ENCODE measurements at places on chromosomes 5 and 9. TPM values are rescaled to one million over a fixed set of nuclear protein-coding genes. Genes with fewer than 3 reads are reported as not detected.

DNA sequence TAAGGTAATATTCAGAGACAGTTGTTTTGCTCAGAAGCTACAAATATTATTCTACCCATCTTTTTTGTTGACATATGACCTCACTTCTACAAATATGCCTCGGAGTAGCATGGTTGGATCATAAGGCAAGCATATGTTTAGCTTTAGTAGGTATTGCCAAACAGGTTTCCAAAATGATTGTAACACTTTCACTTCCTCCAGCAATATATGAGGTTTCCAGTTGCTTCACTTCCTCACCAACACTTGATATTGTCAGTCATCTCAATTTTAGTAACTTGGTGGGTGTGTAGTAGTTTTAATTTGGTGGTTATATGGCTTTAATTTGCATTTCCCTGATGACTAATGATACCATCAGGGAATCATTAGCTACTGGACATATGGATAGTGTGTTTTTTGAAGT, 46.7 kb downstream of the TNFSF8 start:
- DNase-seq = no peak

DNA sequence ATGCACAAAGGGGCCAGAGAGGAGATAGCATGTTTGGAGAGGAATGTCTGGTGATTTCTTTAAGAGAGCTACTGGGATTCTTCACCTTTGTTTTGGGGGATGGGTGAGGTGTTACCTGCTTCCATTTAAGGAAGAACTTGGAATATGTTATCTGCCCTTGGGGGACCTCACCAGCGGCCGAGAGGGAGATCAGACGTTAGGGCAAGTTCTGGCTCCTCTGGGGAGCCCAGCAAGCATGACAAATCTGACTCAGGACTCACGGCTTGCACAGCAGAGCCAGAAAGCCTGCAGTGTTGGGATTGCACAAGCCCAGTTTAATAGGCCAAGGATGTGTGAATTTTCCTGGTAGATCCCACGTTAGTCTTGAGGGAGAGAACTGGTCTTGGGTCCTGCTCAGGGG, 40.3 kb downstream of the SLC28A3 start:
- no peak for DNase-seq

GRCh38 chr9:70917277-70917676, 204.1 kb downstream of the TRPM3 start:
- no peak for DNase-seq

DNA sequence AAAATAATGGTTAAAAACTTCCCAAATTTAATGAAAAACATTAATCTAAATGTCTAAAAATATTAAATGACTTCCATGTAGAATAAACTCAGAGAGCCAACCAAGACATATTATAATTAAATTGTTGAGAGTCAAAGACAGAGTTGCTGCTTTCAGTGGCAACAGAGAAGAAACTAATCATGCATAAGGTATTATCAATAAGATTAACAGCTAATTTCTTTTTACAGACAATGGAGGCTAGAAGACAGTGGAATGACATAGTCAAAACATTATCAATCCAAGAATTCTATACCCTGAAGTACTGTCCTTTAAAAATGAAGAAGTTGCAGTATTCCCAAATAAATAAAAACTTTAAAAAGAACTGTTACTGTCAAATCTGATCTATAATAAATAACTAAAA, 268.7 kb downstream of the IRX2 start:
- DNase-seq = no peak

- no peak for DNase-seq
These were observed 184.4 kb upstream of the OR13F1 start for GRCh38 chr9:104319685-104320084.

GRCh38 chr5:170534177-170534576, 30.4 kb downstream of the KCNIP1 start:
- DNase-seq = no peak

- DNase-seq = no peak
These were observed 5.8 kb downstream of the HAPLN1 start for GRCh38 chr5:83714810-83715209.

- peak; percentile 26 for DNase-seq
These were observed 330.8 kb downstream of the KDM4C start for GRCh38 chr9:7088611-7089010.

DNA sequence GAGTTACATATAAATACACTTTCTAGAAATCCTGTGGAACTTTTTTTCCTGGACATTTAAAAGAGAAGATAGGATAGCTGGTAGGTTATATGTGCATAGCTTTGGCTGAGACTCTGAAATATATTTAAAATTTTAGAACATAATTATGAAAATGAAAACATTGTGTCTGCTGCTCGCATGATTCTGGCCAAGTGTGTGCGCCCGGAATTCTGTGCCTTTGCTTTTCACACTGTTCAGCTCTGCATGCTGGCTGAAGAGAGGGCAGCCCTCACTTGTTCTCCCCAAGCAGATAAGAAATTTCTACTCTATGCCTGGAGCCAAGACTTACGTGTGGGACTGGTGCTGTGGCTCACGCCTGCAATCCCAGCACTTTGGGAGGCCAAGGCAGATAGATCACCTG, 153.9 kb downstream of the MED10 start:
- no peak for DNase-seq

- no peak for DNase-seq
These were observed 26.4 kb downstream of the ERAP1 start for GRCh38 chr5:96781031-96781971.

DNA sequence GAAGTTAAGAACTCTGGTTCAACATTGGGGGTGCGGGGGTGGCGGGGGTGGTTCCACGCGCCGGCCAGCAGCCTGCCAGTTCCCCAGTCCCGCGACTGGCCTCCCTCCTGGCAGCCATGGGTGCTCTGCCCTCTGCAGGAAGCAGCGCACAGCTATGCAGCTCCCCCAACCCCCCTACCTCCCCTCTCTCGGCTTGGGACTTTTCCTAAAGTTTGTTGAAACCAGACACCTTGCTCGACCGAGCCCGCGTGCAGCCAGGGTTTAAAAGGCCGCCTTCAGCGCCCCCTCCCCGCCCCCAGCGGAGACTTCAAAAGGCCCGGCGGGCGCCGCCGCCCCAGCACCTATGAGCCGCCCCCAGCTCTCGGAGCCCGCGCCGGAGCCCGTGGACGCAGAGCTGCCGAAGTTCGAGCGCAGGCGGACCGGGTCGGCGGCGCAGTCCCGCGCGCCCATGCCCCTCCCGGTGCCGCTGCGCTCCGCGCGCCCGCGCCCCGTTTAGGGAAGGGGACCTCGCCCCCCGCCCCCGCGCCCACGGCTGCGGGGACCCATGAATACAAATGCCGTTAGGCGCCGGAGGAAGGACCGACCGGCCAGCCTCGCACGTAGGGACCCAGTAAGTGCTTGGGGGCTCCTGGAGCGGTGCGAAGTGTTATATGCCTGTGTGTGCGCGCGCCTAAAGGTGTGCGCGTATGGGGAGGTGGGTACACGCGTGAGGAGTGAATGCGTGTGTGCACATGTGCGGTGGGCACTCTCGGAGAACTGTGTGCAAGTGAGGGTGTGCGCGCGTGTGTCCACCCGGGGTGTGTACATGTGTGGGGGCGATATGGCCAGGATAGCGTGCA, 1.4 kb upstream of the COL27A1 start:
- DNase-seq = peak; percentile 81

DNA sequence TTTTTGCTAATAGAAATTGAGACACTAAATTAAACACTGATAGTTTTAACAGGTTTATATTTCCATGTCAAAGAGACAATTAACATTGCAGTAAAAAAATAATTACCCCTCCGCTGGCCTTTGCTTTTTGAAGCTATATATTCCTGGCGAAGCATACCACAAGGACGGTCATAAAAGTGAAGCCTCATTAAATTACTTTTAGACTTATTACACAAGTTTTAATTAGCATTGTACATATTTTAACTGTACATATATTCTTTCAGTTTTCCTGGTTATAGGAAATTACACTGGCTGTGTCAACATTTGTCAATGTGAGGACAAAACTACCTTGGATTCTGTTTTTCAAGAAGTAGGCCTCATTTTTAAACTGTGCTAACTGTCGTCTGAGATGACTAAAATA, 1.2 kb downstream of the CDKN2A start:
- no peak for DNase-seq

- DNase-seq = no peak
These were observed 12.2 kb downstream of the TRAF1 start for GRCh38 chr9:120914396-120914795.

DNA sequence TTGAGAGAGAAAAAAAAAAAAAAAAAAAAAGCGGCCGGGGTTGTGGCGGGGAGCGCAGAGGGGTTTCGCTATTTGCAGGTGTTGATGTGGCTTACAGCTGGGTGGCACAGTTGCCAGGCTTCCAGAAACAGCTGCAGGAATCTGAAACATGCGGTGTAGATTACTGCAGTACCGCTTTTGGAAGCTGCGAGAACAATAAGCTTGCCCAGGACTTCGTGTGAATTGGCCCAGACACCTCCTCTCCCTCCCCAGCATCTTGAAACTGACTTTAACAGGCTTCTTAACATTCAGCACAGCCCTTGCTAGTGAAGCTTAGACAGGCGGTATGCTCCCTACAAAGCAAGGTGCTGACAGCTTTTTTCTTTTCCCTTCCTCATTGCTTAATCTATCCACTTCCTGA, 104.0 kb downstream of the ATP10B start:
- DNase-seq = peak; percentile 45

- no peak for DNase-seq
These were observed 24.4 kb downstream of the TARS1 start for GRCh38 chr5:33465120-33465519.

Gene TLX3
- not detected for total RNA-seq

Gene ECM2
- 27.5 TPM for total RNA-seq

Gene SNX30
- 20.8 TPM for total RNA-seq

Gene SLC6A19
- total RNA-seq = not detected

Gene HAPLN1
- total RNA-seq = 1.6 TPM

Gene IFNA8
- not detected for total RNA-seq

Gene PCDHGB4
- total RNA-seq = 5.9 TPM

Gene PRUNE2
- total RNA-seq = 26.3 TPM

Measured in tongue (tissue), 3 donors.